ENCODE measurements at places on chromosomes 2 and 18.
A peak's percentile ranks its signal among the peaks of the same experiment; 100 is the strongest.

GRCh38 chr2:76672798-76673197, 849.4 kb downstream of the LRRTM4 start:
- DNase-seq: no peak

- no peak for DNase-seq
Measured at GRCh38 chr2:155651851-155652250, 680.7 kb downstream of the NR4A2 start.

DNA sequence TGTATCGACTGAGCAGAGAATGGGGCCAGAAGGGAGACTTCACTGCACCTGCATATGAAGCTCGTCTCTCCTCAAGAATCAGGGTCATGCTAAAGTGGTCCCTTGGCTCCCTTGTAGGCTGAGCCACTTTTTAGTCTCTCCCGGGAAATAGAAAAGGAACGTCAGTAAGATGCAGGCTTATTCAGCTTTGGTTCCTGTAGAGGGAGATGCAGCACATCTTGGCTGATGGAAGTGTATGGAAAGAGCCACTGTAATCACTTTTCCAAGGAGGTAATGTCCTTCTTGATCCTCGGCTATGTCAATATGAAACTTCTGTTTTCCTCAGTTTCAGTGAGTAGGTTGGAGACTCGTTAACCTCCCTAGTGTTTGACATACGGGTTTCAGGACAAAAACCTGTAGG, 235.2 kb downstream of the GCA start:
- DNase-seq: no peak

DNA sequence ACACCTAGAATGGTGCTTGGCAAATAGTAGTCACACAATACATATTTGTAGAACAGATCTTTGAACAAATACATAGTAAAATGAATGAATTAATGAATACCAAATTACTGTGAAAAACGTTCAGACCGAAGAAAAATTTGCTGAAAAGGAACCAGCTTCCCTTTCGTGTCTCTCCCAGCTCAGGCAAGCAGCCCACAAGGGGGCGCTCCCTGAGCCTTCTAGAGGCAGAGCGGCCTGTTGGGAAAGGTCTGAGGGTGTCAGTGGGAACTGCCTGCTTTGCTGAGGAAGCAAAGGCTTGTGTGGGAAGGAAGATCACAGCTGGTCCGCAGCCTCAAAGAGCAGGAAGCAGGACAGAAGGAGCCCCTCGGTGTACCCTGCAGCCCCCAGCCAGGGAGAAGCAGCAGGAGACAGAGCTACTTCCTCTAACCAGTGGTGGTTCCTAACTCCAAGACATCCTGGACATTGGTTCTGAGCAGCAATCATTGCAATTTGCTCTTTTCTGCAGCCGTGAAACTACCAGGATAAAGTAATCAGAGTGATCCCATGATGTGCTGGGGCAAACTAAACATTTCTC, 231.1 kb downstream of the ANKRD30B start:
- DNase-seq: peak; percentile 1

- no peak for DNase-seq
Measured at GRCh38 chr18:48993586-48993985, 42.8 kb upstream of the SMAD7 start.

DNA sequence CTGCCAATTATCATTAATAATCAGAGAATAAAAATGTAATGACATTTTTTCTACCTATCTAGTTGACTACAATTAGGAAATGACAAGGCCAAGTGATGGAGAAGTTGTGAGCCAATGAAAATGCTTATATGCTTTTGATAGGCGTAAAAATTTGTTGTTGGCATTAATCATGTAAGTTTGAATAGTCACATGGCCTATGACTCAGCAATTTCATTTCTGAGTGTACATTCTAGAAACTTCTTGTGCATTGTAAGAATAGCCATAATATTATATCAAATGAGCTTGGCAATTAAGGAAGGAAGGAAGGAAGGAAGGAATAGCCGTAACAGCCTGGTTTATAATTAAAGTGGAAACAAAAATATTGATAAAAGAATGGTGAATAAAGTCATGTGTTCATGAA, 179.9 kb downstream of the PTH2R start:
- no peak for DNase-seq

Measured in inflammatory macrophage treated with lipopolysaccharide for 4 hours (primary cell).